ENCODE measurements at places on chromosomes 6 and 20. TPM values are rescaled to one million over a fixed set of nuclear protein-coding genes. Genes with fewer than 3 reads are reported as not detected.
A peak's percentile ranks its signal among the peaks of the same experiment; 100 is the strongest.

Gene PPP1R3G
- total RNA-seq, result 0.05 TPM

GRCh38 chr20:39911497-39911896 lies 777.5 kb downstream of the MAFB start:
- H3K27ac ChIP-seq, result no peak overlapping the region
- no peak for DNase-seq
- no peaks in the 10 kb centered on the region for H3K36me3 ChIP-seq
- no peak overlapping the region for H3K4me3 ChIP-seq

GRCh38 chr6:30682143-30683117 lies 4.0 kb downstream of the PPP1R18 start:
- peaks cover 40% of the 10 kb centered on the region for H3K36me3 ChIP-seq
- peaks cover 55% of the 10 kb centered on the region for H3K4me1 ChIP-seq
- peak overlapping the region; percentile 100 for H3K4me3 ChIP-seq
- H3K27ac ChIP-seq, result peak overlapping the region; percentile 99
- peak; percentile 90 for DNase-seq

- no peak for DNase-seq
- H3K4me1 ChIP-seq, result no peaks in the 10 kb centered on the region
- H3K27me3 ChIP-seq, result no peaks in the 10 kb centered on the region
- H3K4me3 ChIP-seq, result no peak overlapping the region
These were observed 386.4 kb upstream of the MMS22L start for GRCh38 chr6:97669191-97670031.
